Bronchial epithelial cell (primary cell): ENCODE measurements at places on chromosomes 11 and 22. TPM values are rescaled to one million over a fixed set of nuclear protein-coding genes. Genes with fewer than 3 reads are reported as not detected.

MOGAT2 gene
- total RNA-seq = not detected in 2 replicates

CYTH4 gene
- not detected in 2 replicates for total RNA-seq

PGA5 gene
- total RNA-seq = not detected in 2 replicates

ZP1 gene
- not detected in 2 replicates for total RNA-seq

PLEKHB1 gene
- 0.13 TPM in 1 of 2 replicates, not detected in the other for total RNA-seq

APOBEC3A gene
- total RNA-seq = not detected in 2 replicates

FADS1 gene
- total RNA-seq = 23.2 and 46.9 TPM in 2 replicates

OR10D3 gene
- not detected in 2 replicates for total RNA-seq

IGLL1 gene
- total RNA-seq = not detected in 2 replicates

NEU3 gene
- 5.6 and 8.7 TPM in 2 replicates for total RNA-seq

RGL4 gene
- not detected in 2 replicates for total RNA-seq

GPHA2 gene
- not detected in 2 replicates for total RNA-seq

CHRM1 gene
- total RNA-seq = not detected in 2 replicates

ADAMTS8 gene
- total RNA-seq = not detected in 2 replicates

FLRT1 gene
- 0.26 and 1.5 TPM in 2 replicates for total RNA-seq

CECR2 gene
- total RNA-seq = not detected in 2 replicates

LINC01488 gene
- total RNA-seq = not detected in 2 replicates

PDE2A gene
- total RNA-seq = 1.2 and 1.6 TPM in 2 replicates

FOLR2 gene
- not detected in 2 replicates for total RNA-seq

SLC22A6 gene
- total RNA-seq = not detected in 2 replicates

LRRN4CL gene
- total RNA-seq = 0.26 and 1.2 TPM in 2 replicates

SOX6 gene
- total RNA-seq = 0.53 and 2.7 TPM in 2 replicates

SESN3 gene
- total RNA-seq = 12.4 and 25.0 TPM in 2 replicates
